ENCODE measurements at places on chromosomes 3 and 15.

DNA sequence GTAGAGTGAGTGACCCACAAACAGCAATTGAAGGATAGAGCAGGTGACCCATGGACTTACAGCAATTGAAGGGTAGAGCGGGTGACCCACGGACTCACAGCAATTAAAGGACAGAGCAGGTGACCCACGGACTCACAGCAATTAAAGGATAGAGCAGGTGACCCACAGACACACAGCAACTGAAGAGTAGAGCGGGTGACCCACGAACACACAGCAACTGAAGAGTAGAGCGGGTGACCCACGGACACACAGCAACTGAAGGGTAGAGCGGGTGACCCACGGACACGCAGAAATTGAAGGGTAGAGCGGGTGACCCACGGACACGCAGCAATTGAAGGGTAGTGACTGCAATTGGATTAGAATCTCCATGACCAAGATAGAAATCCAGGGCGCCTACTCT is 9.8 kb upstream of the TNK2 start:
- no peak for DNase-seq

- DNase-seq, result no peak
These were observed 179.3 kb downstream of the SMAD6 start for GRCh38 chr15:66881173-66881905.

GRCh38 chr15:31338879-31339557 is 12.4 kb downstream of the KLF13 start:
- no peak for DNase-seq

DNA sequence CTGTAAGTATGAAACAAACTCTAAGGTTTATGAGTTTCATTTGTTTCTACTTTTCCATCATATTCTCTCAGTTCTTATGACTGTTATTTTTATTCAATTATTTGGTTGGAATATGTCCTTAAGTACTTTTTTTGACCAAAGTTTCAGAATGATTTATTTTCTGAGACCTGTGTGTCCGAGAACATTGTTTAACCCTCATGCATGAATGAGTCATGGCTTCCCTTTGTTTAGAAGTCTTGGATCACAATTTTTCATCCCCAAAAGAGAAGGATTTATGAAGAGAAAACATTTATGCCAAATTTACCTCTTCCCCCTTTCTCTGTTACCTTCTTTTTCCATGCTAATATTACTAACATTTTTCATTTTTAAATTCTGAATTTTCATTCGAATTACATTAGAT is 518.0 kb upstream of the NR2F2 start:
- DNase-seq, result no peak

DNA sequence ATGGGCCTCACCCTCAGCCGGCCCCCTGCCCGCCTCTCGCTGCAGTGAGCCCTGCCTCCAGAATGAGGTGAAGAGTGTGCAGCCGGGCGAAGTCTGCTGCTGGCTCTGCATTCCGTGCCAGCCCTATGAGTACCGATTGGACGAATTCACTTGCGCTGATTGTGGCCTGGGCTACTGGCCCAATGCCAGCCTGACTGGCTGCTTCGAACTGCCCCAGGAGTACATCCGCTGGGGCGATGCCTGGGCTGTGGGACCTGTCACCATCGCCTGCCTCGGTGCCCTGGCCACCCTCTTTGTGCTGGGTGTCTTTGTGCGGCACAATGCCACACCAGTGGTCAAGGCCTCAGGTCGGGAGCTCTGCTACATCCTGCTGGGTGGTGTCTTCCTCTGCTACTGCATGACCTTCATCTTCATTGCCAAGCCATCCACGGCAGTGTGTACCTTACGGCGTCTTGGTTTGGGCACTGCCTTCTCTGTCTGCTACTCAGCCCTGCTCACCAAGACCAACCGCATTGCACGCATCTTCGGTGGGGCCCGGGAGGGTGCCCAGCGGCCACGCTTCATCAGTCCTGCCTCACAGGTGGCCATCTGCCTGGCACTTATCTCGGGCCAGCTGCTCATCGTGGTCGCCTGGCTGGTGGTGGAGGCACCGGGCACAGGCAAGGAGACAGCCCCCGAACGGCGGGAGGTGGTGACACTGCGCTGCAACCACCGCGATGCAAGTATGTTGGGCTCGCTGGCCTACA is 8.5 kb downstream of the GRM2 start:
- no peak for DNase-seq

- no peak for DNase-seq
These were observed 13.2 kb downstream of the ABCC5 start for GRCh38 chr3:184004476-184004875.

GRCh38 chr15:30984118-30984517 is 7.3 kb downstream of the MTMR10 start:
- no peak for DNase-seq

DNA sequence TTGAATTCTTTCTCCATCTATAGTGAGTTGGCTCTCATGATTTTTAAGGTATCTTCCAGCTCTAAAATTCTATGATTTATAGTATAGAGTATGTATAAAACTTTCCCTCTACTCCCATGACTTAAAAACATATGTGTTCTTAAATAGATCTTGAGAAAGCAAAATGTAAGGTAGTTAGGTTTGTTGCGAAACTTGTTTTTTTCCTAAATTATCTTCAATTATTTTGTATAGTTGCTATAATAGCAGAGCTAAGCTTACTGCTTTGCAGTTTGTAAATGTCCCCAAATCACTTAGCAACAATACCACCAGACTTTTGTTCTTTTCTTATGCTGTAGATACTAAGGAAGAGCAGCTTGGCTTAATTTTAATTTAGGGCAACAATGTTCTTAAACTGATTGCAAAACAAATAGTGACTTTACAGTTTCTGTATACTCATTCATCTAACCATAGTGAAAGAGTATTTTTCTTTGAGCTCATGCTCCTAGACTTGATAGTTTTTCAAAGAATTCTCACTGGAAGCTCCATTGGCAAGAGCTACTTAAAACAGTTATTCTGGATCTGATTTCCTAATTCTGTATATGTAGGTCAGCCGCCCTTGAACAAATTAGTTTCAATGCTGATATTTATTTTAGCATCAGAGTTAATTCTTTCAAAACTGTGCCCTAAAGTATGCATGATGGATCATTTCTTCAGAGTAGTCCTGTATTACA is 61.2 kb downstream of the LYSMD4 start:
- no peak for DNase-seq

DNA sequence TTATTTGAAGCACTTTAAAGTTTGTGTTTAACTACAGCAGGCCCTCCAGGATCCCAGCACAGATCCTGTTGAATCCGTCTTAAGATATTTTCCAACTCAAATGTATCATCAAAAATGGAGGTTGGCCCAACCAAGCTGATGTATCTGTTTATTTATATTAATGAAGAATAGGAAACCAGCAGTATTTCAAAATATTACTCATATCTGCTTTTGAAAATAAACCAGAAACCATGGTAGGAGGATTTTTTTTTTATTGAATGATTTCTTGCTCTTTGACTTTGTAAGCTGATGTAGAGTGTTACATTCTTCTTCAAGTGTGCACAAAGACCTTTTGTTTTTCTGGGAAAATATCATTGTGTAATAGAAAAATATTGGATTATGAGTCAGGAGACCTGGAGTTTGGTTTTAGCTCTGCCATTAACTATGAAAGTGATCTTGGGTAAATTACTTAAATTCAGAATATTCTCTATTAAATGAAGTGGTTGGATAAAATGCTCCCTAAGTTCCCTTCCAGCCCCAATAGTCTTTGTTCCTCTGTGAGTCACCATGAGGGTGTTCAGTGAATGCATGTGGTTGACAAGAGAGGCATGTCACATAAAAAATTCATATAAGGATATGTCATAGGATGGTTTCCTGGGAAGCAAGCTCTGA is 221.3 kb upstream of the GAP43 start:
- DNase-seq, result no peak

GRCh38 chr3:151635905-151636304 is 97.8 kb upstream of the AADACL2 start:
- DNase-seq, result no peak

GRCh38 chr3:121703973-121704372 is 43.3 kb upstream of the HCLS1 start:
- DNase-seq, result no peak

- DNase-seq, result no peak
These were observed 11.3 kb upstream of the STRA6 start for GRCh38 chr15:74213858-74214284.

- DNase-seq, result no peak
These were observed 174.2 kb downstream of the FEZF2 start for GRCh38 chr3:62199126-62199525.

GRCh38 chr3:29822071-29822470 is 541.2 kb downstream of the RBMS3 start:
- DNase-seq, result no peak

GRCh38 chr3:12869035-12869621 is 27.8 kb upstream of the RPL32 start:
- DNase-seq, result peak; percentile 16

GRCh38 chr3:5035692-5036391 is 56.6 kb downstream of the BHLHE40 start:
- DNase-seq, result no peak

- DNase-seq, result no peak
These were observed 280.3 kb downstream of the XXYLT1 start for GRCh38 chr3:194990454-194991337.

DNA sequence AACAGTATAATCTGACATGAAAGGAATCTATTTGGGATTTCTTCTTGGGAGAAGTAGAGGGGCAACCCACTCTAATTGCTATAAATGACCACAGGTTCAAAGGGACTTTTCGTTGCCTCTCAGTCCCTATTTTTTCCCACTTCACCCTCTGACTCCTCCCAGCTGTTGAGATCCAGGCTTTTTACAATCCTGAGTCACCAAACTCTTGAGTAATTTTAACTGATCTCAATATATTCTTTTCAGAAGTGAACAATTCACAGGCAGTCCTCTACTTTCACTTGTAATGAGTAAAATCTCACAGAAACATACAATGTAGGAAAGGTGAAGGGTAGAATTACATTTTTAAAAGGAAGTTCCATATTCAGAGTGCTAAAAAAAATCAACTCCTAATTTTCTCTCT is 44.6 kb downstream of the EIF4E3 start:
- DNase-seq, result no peak

DNA sequence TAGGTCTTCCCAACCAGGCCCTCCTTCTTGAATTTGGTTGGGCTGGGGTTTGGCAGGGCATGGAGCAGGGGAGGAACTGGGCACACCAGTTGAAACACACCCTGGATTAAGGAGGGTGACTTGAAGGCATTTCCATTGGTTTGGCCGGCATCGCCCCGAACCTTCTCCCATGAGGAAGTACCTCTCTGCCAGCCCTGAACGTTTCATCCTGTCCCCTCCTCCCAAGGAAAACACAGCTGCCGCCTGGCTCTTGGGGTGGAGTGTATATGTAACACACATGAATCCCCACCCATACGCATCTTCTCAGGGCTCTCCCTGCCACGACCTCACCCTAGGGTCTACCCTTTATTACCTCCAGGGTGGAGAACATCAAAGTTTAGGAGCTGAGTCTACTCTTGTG is 14.6 kb downstream of the UBAP1L start:
- DNase-seq, result no peak

GRCh38 chr3:169453256-169454059 is 210.1 kb downstream of the MECOM start:
- DNase-seq, result no peak

DNA sequence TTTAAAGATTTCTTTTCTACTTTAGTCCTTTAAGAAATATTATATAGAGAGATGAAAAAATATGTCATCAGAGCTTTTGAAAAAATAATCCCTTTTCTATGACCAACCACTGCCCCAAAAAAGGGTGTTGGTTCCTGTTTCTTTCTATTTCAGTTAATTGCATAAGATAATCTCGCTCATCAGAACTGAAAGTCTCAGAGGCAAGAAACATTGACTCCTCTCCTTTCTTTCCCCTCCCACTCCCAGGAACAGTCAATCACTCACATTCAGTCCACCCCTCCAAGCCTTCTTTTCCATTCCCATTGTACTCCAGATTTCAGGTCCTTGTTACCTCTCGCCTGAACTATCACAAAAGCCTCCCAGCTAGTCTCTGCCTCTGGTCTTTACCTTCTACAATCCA is 153.7 kb upstream of the ABI3BP start:
- no peak for DNase-seq

DNA sequence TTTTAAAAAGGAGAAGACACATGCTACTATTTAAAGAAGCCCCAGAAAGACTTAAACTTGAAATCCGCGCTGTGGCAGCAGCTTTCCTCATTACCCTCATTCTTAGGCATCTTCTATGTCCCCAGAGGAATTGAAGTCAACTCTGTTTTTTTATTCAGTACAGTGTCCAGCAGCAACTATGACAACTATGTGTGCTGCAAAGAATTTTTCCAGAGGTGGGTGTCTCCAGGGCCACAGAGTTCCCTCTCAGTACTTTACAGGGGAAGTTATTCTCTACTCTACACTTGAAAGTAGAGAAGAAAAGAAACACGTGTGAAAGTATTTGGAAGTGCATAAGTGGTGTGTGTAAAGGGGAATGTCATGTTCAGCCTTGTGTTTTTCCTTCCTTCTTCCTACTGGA is 32.0 kb downstream of the GATM start:
- DNase-seq, result no peak

- DNase-seq, result no peak
These were observed 249.9 kb downstream of the ROBO1 start for GRCh38 chr3:79517766-79518413.

- DNase-seq, result no peak
These were observed 793 bp downstream of the SLC30A4 start for GRCh38 chr15:45521596-45522327.

- DNase-seq, result no peak
These were observed 74.7 kb upstream of the MB21D2 start for GRCh38 chr3:192992361-192992760.

DNA sequence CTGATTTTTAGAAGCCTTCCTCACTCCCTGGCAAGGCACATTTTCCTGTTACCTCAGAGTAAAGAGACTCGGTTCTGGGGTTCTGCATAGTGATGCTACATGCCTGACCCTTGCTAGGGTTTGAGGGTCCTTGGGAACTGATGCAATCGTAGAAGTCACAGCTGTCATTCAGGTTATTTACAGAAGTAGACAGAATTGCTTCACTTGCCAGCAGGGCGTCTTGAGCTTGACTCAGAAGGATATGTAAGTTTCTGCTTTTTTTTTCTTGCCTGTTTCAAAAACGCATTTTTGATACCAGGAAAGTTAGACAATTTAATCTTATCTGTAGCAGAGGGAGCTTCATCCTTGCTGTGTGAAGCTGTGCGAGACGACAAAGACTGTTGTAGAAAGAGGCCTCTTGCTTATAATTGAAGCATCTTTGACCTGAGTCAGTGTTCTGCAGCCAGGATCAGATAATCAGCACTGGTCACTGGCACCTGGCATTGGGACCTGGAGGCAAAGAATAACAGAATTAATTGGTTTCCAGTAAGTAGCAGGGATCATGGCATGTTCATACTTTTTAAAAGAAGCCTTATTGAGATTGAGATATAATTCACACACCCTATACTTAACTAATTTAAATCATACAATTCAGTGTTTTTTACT is 24.8 kb downstream of the CACNA1D start:
- no peak for DNase-seq

- no peak for DNase-seq
These were observed 69.9 kb downstream of the FILIP1L start for GRCh38 chr3:100044369-100044768.

DNA sequence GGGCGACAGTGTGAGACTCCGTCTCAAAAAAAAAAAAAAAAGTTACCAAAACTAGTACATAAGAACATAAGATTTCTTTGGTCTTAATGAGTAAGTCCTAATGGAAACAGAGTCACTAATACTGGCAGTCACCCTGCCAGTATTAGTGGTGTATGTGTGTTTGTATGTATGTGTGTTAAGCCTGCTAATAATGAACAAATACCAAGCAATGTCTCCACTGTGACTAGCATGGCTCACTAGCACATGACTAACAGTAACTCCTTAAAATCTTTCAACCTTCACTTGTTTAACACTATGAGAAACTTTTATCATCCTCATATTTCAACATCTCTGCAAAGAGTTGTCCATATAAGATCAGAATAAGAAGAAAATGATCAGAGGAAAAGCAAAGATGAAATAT is 231.0 kb upstream of the ATP11B start:
- DNase-seq, result no peak

GRCh38 chr15:96031426-96032110 is 298.9 kb upstream of the NR2F2 start:
- DNase-seq, result no peak

Measured in activated T-cell treated with anti-CD3 and anti-CD28 coated beads for 24 hours (primary cell).